ENCODE measurements at places on chromosomes 13 and 19.

GRCh38 chr19:50873056-50873455 is at the start of gene KLK2:
Gene KLK2 (plus strand): TSS chr19:50873439. CDS start chr19:50873474, 35 bp downstream.
- DNase-seq = no peak

DNA sequence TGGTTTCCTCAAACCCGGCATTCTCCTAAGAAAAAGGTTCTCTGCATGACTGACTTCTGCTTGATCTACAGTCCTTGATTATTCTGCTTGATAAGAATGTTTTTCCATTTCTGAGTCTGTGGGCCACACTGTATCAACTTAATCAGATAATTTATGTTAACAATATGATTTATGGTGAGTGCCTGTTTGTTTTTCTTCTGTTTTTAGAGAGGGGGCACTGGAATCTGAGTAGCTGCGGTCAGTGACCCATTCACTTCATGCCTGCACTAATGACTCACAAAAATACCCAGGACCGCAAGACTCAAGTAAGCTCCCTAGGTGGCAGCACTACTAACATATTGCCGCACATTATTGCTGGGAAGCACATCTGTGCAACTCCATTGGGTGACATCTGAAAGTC is 542.3 kb upstream of the ATXN8OS start:
- DNase-seq = no peak

DNA sequence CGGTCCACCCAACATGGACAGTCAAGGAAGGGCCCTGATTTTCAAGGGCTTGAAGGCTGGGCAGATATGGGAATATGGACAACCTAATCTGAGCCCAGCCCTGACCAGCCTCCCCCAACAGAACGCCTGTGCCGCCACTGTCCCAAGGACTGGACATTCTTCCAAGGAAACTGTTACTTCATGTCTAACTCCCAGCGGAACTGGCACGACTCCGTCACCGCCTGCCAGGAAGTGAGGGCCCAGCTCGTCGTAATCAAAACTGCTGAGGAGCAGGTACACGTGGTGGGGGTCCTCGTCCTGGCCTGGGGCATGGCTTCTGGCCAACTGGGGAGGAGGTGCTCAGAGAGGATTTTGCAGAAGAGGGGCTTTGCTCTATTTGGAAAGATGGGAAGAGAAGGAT is 3.5 kb downstream of the CLEC4M start:
- no peak for DNase-seq

DNA sequence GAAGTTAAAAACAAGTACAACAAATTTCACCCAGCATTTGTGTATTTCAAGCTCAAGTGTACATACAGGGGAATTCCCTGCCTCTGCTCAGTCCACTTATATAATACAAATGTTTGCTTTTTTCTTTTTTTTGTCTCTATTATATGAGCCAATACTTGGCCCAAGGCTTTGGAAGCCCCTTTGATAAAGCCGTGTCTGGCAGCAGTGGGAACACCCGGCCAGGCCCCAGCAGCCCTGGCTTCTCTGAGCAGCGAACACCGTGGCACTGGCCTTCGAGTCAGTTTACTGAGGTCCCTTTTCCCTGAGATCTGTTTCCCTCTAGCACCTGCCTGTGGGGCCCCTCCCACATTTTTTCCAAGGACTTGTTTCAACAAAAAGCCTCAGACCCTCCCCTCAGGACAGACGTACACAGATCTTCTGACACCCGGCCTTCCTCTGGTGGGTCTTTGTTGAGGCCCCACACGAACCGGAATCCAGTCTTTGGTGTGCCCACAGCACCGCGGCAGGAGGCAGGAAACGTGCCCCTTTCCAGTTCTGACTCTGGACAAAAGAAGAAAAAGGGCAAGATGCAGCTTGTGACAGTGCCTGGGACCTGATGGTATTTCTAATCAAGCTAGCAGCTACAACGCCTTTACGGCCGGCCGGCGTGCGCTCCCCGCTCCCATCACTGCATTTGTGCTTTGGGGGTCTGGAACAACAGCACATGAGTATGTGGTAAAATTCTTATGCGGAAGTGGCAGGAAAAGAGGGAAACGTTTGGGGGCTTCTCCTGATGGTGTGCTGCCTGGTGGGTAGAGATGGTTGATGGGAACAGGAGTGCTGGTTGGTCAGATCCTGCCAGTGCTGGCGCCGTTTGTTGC is 13.8 kb downstream of the SIPA1L3 start:
- DNase-seq = no peak

DNA sequence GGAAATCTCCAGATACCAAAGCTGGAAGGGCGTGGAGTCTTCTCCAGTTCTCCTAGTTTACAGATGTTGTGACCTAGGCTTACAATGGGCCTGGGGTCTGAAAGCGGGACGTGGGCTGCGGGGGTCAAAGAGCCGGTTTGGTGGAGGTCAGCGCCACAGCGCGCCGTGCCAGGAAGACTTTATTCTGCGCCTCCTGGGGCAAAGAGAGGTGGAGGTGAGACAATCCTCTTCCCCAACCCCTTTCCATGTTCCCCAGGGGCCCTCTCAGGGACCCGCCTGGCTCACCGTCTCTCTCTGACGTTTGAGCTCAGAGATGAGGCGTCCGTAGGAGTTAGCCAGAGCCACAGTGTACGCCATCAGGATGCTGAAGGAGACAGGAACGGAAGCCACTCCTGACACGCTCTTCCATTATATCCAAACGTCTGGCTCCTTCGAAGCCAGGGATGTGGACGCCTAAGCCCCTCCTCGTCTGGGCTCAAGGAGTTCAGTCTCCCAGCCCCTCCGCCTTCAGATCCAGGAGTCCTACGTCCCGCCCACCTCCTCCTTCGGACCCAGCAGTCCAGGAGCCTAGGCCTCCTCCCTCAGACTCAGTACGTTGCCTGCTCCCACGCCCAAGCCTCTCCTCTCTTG is 776 bp upstream of the LENG1 start:
- peak; percentile 21 for DNase-seq

DNA sequence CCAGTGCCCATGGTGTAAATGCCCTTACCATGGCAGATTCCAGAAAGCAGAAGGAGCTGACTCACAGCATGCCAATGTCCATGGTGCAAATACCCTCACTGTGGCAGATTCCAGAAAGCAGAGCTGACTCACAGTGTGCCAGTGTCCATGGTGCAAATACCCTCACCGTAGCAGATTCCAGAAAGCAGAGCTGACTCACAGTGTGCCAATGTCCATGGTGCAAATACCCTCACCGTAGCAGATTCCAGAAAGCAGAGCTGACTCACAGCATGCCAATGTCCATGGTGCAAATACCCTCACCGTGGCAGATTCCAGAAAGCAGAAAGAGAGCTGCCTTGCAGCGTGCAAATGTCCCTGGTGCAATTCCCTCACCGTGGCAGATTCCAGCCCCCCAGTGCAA is 163.8 kb upstream of the SOX1 start:
- no peak for DNase-seq

DNA sequence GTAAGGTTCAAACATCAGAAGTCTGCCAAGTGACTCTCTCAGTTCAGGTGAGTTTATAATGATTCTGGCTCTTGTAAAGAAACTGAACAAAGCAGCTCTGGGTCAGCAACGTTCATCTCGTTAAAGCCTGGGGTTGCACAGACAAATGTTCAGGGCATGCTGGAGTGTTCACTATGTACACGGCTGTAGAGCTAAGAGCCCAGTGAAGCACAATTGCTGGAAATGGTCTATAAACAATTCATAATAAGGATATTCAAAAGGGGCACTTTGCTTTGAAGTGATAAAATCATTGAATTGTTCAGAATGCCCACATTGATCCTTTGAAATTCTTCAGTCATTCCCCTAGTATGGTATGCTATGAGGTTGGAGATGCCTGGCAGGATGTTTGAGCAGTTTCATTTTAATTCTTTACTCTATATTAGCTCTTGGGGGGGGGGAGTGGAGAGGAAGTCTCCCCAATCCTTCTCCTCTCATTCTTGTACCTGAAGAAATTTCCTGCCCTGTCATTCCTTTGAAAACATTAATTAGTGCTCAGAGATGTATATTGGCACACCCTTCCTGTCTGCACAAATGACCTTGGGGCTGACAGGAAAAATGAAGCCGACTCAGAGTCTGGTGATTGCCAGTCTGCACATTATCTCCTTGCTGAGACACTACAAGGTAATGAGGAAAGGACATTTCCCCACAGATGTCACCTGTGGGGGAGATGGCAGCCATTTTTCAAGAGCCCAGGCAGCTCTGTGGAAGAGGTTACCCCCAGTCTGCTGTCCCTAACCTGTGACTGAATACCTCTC is 145.5 kb downstream of the DLEU7 start:
- DNase-seq = no peak

- no peak for DNase-seq
Measured at GRCh38 chr19:31470229-31470939, 121.1 kb upstream of the TSHZ3 start.

DNA sequence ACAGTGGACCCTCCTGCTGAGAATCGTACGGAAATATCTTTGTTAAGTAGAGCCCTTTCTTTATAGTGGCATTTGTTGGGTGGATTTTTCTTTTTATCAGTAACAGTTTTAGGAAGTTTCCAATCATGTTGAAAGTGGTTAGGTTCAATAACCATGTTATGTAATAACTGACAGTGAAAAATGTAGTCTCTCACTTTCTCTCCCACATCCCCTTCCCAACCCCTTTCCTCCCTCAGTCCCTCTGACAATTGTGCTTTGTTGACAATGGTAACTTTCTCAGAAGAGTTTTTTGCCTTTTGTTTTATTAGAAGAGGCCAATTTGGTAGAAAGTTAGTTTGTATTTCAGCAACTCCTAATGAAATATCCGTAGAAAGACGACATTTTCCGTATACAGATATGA is 77.8 kb upstream of the SLAIN1 start:
- no peak for DNase-seq

DNA sequence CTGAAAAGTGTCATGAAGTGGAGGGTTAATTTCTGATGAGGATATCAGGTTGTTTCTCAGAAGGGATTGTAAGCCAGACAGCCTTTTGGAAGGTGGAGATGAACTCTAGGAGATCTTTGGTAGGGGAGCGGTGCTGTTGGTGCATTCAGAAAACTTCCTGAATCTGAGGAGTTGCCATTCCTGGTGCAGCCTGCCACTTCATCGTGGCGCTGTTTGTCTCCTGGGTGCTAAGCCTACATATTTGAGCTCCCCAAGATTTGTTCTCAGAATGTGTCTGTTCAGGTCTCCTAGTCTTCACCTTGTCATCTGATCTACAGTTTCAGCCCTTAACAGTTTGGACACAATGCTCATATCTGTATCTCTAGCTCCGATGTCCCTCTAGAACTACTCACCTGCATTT is 285.6 kb downstream of the MTUS2 start:
- DNase-seq = no peak

DNA sequence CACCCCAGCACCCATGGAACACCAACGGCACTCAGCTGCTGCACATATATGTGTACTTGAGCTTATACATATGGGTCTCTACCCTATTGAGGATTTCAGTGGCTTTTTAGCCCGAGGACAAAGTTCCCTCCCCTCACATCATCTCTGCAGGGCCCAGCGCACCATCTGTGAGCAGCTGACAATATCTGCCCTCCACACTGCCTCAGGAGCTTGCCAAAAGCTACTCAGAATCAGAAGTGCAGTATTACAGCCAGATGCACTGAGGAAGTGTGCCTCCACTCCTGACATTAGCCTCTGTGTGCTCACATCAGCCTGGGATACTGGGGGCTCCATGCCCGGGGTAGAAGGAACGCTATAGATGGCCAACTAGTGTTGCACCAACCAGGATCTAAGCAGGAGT is 903.9 kb downstream of the UQCRFS1 start:
- DNase-seq = no peak

DNA sequence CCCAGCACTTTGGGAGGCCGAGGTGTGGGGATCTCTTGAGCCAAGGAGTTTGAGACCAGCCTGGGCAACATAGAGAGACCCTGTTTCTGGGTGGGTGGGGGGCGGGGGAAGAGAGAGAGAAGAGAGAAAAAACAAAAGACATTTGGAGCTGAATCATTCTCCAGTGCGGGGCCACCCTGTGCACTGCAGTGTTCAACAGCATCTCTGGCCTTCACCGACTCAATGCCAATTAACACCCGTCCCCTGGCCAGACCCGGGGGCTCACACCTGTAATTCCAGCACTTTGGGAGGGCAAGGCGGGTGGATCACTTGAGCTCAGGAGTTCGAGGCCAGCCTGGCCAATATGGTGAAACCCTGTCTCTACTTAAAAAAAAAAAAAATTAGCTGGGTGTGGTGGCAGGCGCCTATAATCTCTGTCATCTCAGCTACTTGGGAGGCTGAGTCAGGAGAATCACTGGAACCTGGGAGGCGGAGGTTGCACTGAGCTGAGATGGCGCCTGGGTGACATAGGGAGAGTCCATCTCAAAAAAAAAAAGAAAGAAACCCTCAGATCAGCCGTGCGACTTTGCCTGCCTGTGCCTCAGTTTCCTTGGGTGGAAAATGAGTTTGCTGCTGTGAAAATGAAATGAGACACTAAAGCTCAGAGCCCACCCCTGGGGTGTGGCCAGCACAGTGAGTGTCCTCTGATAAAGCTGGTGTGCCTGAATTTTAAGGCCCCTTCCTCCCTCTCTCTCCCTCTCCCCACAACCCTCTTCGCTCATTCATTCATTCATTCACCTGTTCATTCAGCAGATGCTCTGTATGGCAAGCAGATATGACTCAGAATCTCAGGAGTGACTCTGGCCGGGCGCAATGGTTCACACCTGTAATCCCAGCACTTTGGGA is 6.4 kb downstream of the KLF2 start:
- DNase-seq = peak; percentile 40

- no peak for DNase-seq
Measured at GRCh38 chr19:33467851-33468250, 53.7 kb downstream of the PEPD start.

- peak; percentile 34 for DNase-seq
Measured at GRCh38 chr19:51129716-51130115, 5.0 kb downstream of the SIGLEC9 start.

GRCh38 chr13:51025245-51025905 is 85.7 kb downstream of the C13orf42 start:
- DNase-seq = no peak

- no peak for DNase-seq
Measured at GRCh38 chr19:12166626-12167025, 3.7 kb downstream of the ZNF136 start.

- DNase-seq = peak; percentile 85
Measured at GRCh38 chr19:16066611-16067104, 9.6 kb upstream of the TPM4 start.

DNA sequence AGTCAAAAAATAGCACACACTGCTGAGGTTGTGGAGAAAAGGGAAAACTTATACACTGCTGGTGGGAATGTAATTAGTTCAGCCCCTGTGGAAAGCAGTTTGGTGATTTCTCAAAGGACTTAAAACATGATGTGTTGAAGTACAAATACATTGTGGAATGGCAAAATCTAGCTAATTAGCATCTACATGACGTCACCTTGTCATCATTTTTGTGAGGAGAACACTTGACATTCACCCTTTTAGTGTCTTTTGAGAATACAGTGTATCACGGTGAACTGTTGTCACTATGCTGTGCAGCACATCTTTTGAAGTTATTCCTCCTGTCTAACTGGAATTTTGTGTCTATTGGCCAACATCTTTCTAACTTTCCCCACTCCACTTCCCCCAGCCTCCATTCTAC is 5.6 kb downstream of the OR7A10 start:
- no peak for DNase-seq

GRCh38 chr19:6056801-6057650 is 53.3 kb downstream of the RFX2 start:
- peak; percentile 26 for DNase-seq

GRCh38 chr19:29717051-29717450 is 2.0 kb upstream of the C19orf12 start:
- no peak for DNase-seq

Measured in activated naive CD4-positive, alpha-beta T cell treated with anti-CD3 and anti-CD28 coated beads for 36 hours (primary cell).